ENCODE measurements at places on chromosomes 12 and 14.

- DNase-seq, result no peak
Measured at GRCh38 chr12:77949943-77950342, 119.2 kb downstream of the NAV3 start.

DNA sequence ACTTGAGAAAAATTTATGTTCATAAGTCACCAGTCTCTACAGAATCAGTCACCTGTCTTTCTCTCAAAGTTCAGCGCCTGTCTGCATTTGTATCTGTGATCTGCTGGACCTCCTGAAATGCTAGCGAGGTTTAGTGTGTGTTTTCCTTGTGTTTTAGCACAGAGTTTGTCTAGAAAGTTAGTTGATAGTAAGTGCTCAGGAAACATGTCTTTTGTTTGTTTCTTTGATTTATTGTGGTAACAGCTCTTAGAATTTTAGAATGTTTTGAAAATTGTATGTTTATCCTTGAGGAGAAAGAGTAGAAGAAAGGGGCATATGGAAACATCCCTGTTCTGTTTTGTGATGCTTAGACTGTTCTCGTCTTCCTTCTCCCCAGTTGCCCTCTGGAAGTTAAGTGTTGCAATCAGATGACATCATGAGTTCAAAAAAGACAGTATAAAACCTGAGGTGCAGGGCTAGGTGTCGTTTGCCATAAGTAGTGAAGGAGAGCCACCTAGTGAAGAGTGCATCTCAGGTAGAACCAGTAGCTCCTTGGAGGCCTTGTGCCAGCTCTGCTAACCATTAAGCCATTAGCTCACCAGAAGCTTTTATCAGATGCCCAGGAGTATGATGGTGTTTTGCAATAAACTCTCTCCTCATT is 44.8 kb downstream of the FBXW8 start:
- DNase-seq, result no peak

GRCh38 chr14:69504775-69505174 is 20.2 kb downstream of the PLEKHD1 start:
- DNase-seq, result no peak

- DNase-seq, result no peak
Measured at GRCh38 chr12:82461836-82462235, 103.5 kb downstream of the METTL25 start.

DNA sequence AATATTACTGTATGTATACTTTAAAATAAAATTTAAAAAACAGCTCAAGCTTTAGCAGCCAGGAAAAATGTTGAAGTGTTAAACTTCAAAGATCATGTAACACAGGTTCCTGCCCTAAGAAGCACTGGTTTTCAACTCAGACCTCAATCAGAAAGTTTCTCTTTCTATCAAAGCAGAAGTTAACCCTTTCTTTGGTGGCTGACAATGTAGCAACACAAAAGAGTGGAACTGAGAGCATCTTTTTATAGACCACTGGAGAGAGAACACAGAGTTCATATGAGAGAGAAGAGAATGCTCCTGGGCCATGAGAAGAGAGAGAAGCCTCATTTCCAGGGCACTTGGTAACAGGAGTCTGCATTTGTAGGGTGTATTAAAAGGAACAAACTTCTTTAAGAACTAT is 42.2 kb upstream of the KTN1 start:
- no peak for DNase-seq

GRCh38 chr12:115255257-115255656 is 571.3 kb upstream of the TBX3 start:
- no peak for DNase-seq

DNA sequence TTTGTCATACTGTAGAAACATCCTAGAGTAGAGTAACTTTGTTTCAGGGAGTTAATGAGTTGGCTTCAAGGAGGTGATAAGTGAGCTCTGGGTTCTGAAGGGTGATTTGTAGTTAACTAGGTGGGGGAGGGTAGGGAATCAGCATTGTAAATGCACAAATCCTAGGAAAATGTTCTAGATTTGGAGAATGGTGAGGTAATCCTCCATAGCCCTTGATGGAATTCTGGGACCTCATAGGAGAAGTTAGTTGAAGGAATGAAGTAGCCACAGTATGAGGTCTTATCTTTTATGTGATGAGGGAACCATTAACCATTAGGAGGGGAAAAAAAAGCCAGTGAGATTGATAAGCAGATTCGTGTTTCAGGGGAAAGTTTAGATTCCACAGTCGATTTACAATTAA is 8.0 kb downstream of the CNOT2 start:
- no peak for DNase-seq

- no peak for DNase-seq
Measured at GRCh38 chr12:24997496-24997895, 48.6 kb upstream of the BCAT1 start.

DNA sequence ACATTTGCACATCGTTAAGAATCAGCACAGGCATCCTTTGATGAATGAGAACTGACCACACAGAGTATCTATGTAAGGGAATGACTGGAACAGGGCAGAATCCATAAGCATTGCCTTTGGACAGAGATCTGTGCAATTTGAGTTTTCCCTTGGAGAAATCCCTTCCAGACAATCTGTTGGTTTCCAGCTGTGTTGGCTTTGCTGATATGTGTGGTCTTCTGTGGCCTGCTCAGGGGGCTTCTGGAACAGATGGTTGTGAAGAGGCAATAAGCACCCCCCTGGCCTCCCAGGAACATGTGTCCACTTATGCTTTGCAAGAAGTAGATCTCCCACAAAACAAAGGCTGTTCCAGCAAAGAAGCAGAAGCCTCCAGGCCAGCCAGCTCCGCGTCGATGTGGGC is 111.4 kb upstream of the TMEM132C start:
- no peak for DNase-seq

DNA sequence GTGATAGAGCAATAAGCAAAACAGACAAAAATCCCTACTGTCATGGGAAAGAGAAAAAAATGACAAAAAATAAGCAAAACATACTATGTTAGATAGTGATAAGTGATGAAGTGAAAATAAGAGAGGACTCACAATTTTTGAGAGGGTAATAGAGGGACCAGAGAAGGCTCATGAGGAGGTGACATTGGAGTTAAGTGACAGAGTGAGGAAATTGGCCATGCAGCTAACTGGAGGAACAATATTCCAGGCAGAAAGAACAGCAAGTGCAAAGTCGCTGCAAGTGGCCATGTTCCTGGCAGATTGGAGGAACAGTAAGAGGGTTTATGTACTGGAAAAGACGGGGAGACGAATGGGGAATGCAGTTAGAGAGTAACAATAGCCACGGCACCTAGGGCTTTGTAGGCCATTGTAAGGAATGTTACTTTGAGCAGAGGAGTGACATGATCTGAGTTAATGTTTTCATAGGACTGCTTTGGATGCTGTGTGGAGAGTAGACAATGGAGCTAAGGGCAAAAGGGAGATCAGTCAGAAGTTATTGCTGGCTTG is 1.4 kb upstream of the SAV1 start:
- DNase-seq, result no peak

- DNase-seq, result no peak
Measured at GRCh38 chr14:44154874-44155273, 352.2 kb downstream of the FSCB start.

- no peak for DNase-seq
Measured at GRCh38 chr12:19302100-19302640, 137.1 kb upstream of the AEBP2 start.

DNA sequence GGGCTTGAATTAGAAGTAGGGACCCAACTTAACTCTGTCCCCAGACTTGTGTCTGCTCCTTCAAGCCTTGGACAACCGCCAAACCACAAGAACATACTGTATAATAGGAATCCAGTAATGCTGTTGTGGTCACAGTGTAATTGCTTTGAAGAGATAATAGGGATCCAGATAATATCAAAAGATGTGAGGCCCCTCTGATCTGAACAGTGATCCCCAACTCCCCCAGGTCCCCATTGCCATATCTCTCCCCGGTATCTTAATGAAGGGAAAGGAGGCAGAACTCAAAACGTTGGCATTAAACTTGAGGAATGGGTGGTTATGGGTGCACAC is 8.5 kb upstream of the PLEKHH1 start:
- DNase-seq, result no peak

DNA sequence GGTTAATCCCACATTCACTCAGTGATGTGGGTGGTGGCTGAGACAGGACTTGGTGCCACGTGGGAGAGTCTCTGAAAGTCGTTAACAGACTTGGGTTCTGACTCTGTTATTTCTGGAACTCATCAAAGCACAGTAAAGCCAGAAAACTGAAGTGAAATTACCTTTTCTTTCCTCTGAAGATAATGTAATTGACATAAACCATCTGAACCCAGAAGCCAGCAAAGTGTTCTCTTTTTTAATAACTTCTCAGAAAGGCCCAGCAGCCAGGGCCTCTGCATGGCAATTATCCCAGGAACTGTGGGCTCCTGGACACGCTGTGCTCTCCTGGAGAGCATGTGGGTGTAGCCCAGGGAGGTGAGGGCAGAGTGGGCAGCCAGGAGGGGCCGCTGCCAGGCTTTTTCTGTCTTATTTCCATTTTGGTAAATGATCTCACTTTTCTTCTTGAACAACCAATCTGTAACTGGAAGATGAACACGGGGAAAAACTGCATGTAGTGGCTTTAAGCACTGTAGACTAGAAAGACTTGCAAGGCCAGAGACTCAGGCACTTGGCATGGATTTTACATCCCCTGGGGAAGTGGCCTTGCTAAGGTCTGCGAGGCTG is 444.1 kb upstream of the TMEM132C start:
- DNase-seq, result no peak

- no peak for DNase-seq
Measured at GRCh38 chr14:104680056-104680805, 9.2 kb upstream of the INF2 start.

GRCh38 chr14:63328787-63329737 is 10.3 kb upstream of the GPHB5 start:
- DNase-seq, result no peak

DNA sequence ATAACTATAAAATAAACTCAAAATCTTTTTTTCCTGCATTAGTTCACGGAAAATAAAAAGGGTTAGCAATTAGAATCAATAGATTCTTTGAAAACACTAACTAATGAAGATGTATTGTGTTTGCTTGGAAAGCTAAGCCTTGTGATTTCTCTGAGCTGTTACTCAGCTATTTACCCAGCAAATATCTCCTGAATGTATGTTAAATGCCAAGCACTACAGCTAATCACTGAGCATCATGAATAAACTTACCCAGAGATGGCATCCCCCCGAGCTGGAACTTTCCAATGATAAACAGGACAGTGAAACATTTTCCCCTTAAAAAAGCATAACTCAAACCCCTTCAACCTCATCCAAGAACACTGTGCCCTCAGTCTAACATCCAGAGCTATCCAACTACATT is 71.2 kb downstream of the SLC2A13 start:
- no peak for DNase-seq

GRCh38 chr12:23098110-23098509 is 473.1 kb downstream of the ETNK1 start:
- DNase-seq, result no peak

- no peak for DNase-seq
Measured at GRCh38 chr14:89425931-89426330, 8.9 kb upstream of the FOXN3 start.

- no peak for DNase-seq
Measured at GRCh38 chr12:95201056-95201670, 16.1 kb downstream of the FGD6 start.

DNA sequence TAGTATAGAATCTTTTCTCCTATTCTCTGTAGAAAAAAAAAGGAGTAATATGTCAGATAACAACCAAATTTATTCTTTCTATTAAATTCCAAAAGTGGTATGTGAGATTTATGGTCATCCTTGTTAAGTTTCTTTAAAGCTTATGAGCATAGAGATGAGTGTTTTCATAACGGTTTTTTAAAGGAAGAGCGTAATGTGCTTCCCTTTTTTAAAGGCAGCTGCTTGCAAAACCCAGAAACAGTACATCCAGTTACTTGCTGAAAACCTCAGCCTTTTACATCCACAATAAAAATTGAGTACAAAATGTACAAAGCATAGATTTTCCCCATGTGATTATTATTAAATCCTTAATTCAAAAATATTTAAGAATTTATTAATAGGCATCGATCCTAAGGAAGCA is 53.6 kb upstream of the CD163 start:
- DNase-seq, result no peak

GRCh38 chr12:118946256-118946655 is 35.1 kb upstream of the SRRM4 start:
- DNase-seq, result no peak

GRCh38 chr14:69755296-69755695 is 11.6 kb upstream of the SRSF5 start:
- DNase-seq, result no peak

- DNase-seq, result peak; percentile 69
Measured at GRCh38 chr12:120439646-120440247, 1.8 kb downstream of the COX6A1 start.

- no peak for DNase-seq
Measured at GRCh38 chr12:19206493-19207077, 77.1 kb downstream of the PLEKHA5 start.

DNA sequence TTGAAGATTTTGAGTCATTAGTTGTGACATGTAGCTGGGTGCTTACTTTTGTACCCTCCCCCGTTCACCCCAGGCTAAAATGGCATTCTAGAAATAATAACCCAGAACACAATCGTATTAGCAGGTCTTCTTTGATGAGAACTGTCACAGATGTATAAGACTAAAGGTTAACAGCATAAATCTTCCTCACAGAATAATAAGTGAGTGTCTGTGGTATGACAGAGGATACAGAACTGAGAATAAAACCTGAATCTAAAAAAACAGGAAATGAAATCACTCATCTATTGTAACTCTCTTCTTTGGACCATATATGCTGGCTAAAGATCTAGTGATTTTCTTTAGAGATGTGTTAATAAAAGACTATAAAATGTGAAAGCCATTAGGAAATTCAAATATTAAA is 746.6 kb downstream of the LRFN5 start:
- DNase-seq, result no peak

- DNase-seq, result no peak
Measured at GRCh38 chr14:55136241-55136640, 7.2 kb downstream of the LGALS3 start.

DNA sequence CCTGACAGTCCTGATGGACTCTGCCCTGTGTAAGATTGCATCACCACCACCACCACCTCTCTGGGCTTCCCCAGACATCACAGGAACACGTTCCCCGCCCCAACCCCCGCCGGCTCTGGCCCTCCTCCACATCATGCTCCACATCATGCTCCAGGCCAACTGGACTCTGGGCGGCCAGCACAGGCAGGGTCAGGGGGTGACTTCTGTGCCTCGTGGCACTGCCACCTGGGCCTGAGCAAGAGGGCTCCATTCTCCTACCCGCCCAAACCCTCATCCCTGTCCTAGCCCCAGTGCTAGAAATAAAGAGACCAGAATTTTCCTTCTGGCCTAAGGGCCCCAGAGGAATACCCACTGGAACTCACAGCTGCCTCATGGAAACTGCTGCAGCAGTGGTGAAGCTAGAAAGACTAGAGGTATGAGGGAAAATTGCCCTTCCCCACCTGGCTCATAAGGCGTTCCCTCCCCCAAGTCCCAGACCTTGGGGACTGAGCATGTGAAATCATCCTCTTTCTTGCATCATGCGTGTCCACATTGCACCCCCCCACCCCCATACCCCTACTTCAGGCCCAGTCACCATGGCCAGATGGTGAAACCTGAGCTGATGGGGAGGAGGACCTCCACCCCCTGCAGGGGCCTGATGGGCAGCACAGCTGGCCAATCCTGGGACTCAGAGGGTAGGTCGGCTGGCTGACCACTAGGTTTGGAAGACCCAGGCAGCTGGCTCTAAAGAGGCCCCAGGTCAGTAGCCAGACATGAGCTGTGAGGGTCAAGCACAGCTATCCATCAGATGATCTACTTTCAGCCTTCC is at the start of gene INHBE:
Gene INHBE, plus strand, starts transcription at position 742 of the 808 bp plus-strand sequence. CDS start 230 bp downstream, outside the sequence.
- no peak for DNase-seq

All from activated CD4-positive, alpha-beta T cell treated with anti-CD3 and anti-CD28 coated beads, Interleukin-2, amount 50 U/mL, for 4 hours (primary cell).